ENCODE measurements at places on chromosomes 7 and 10.

DNA sequence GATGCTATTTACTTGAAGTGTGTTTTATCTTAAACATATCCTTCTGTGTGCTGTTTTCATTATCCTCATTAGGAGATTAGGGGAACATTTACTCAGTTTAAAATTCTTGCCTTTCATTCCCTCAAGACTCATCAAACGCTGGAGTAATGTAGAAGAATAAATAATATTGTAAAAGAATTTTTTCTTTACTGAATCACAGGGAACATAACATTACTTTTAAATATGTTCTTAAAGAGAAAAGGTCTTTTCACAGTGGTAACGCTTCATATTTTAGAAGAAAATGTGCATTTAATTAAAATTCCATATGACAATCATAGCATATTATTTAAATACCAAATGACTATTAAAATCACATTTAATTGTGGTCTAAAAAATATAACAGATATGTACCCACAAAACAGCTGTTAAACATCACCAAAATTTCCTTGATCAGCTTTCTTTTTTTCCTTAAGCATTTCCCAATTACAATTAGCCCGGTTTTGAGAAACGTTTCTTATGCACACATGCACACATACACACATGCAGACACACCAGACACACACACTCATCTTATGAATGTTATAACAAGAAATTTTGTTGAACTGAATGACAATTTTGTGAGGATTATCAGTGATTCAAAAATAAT, 102.0 kb upstream of the GLI3 start:
- no peak for DNase-seq

GRCh38 chr7:92231-92674, 100.1 kb upstream of the FAM20C start:
- DNase-seq = no peak

GRCh38 chr7:107016312-107016711, 28.2 kb upstream of the PRKAR2B start:
- DNase-seq = no peak

GRCh38 chr10:48289501-48290238, 15.2 kb upstream of the FRMPD2 start:
- DNase-seq = no peak

GRCh38 chr7:99418260-99418659, 9.5 kb downstream of the BUD31 start:
- no peak for DNase-seq

DNA sequence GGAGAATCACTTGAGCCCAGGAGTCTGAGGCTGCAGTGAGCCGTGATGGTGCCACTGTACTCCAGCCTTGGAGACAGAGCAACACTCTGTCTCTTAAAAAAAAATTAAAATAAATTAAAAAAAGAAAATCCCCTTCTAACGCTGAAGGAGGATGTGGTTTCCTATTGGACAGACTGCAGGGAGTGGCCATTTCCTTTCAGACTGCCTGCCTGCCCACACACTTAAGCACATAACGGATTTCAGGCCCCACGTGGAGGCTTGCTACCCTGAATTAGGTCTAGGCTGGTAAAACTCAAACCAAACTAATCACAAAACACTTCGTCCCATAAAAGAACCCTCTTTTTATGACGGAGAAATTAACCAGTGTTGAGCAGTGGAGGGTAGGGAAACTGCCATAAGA, 34.0 kb downstream of the GATA3 start:
- no peak for DNase-seq

DNA sequence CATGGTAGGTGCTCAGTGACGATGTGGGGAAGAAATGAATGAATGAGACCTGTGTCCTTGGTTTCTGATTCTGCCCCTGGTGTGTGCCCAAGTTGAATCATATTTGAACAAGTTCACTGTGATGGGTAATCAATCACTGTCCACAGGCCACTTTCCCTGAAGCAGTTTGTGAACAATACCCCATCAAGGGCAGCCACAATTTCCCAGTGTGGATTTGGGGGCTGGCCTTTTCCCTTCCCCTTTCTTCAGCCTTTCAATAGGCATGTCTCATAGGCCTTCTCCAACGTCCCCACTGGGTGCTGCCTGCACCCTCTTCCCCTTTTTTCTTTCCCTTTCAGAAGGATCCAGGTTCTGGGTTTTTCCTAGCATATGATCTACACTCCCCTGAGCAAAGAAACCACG, 64.7 kb downstream of the CREB5 start:
- no peak for DNase-seq

GRCh38 chr10:33935350-33935749, 600.9 kb upstream of the NRP1 start:
- no peak for DNase-seq

- no peak for DNase-seq
These were observed 234.8 kb downstream of the PHTF2 start for GRCh38 chr7:78033410-78033809.

- DNase-seq = no peak
These were observed 273.2 kb downstream of the PTPRN2 start for GRCh38 chr7:158314394-158314793.

DNA sequence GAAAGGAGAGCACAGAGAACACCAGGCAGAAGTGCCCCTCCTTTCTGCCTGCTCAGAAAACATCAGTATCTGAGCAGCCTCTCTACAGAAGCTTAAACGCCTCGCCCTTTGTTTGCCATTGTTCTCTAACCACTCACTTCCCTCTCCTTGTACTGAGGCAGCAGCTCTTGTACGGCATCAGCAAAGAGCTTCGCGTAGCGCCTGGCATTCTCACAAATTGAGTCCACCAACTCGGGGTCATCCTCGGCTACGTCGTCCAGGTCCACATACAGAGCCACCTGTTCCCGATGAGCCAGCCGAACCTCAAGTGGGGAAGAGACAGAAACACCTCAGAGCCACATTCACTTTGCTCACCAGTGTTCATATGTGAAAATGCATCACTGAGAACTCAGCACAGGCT, 1.7 kb downstream of the MCM7 start:
- DNase-seq = no peak

DNA sequence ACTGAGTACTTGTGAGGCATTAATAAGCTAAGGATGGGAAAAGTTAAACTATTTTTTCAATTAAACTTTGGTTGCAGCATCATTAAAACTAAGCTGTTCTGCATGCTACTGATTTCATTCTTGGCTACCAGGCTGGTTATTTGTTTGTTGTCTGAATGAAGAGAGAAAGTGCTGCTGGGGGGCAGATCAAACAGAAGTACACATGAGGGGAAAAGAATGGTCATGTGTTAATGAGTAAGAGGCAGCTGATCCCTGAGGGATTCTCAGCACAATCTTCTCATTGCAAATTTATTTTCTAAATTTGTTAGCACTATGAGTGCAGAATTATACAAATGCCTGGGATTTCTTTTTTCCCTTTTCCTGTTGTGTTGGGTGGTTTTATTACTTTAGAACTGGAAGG, 213.2 kb upstream of the HPS1 start:
- DNase-seq = no peak

- DNase-seq = no peak
These were observed 1.1 kb upstream of the GIMAP1 start for GRCh38 chr7:150715293-150715692.

DNA sequence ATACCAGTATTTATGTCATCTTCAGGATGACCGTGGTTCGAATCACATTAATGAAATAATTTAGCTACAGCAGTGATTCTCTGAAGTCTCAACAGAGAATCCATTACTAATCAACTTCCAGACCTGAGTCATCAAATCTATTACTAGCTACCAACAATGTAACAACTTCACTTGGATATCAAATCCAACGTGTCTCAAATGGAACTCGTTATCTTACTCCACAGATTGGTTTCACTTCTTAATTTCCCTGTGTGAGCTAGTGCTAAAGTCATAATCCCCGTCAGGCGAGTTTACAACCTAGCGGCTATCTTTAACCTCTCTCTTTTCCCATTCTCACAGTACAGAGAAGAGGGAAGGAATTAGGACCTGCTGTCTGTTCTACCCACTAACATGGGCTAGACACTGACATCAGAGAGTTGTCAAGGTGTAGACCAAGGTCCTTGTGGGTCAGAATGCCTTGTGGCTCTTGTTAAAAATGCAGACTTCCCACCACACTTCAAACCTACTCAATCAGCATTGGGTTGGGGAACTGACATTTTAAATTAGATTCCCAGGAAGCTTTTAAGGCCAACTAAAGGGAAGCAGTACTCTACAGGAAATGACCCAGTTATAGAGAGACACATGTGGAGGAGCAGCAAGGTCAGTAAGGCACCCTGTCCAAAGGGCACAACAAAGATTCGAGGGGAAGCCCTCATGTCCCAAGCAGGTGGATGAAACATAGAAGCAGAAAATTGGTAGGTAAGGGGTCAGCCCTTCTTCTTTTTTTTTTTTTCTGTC, 57.3 kb upstream of the GSAP start:
- DNase-seq = no peak

DNA sequence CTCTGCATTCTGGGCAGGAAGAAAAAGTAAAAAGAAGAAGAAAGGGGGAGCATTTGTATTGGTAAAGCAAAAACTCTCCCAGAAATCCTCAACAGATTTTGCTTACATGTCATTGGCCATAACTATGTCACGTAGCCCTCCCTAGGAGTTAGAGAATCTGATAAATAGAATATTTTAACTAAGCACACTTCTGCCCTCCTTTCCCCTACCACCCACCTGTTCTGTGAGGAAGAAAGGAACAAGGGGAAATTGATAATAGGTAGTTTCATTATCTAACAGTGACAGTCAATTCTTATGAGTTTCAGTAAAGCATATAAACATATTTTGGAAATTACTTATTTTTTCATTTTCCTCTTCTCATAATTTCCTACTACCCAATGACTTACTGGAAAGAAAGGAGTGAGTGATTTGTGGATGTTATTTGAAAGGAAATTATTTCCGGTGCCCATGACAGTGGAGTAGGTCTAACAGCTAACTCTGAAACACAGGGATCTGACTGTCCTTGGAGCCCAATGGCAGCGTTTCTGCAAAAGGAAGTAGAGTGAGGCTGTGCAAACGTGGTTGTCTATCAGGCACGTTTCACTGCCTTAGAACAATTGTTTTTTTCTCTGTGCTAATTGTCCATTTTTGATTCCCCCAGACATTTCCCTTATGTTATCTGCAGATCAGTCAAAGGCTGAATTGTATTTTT, 128.6 kb upstream of the MDFIC start:
- no peak for DNase-seq

DNA sequence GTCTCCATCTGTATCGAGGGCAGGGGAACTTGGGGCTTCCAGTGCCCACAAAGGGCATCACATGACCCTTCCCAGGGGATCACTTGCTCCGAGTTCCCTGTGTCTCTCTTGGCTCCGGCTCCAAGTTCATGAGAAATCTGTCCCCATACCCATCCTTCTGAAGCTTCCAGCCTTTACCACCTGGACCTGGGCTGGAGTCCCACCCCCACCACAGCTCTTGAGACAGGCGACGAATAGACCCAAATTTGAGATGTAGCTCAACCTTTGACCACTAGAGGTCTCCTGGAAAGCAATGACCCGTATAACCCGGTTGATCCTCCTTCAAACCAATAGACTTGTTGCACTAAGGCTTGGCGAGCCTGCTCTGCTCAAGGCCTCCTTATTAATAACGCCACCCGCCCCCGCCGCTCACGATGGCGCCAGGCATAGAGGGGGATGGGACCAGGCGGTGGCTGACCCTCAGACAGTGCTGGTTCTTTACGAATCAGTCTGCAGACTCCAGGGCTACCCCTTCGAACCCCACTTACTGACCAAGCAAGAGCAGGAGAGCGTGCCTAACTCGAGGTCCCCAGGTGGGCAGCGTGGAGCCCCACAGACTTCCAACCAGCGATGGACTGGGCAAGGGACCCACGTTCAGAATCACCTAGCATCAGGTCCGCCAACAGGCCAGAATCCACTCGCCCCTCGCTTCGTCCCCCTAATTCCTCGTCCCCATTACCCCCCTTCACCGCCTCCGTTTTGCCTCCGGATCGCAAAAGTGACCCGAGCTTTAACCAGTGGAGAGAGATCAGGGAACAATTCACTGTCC, 4.4 kb upstream of the ARID5B start:
- DNase-seq = no peak

GRCh38 chr7:69173846-69174245, 424.4 kb upstream of the AUTS2 start:
- DNase-seq = no peak
